Memory B cell (primary cell): ENCODE measurements at places on chromosomes 2 and 18.

GRCh38 chr2:217001740-217002139 lies 141.9 kb upstream of the TNP1 start:
- H3K4me3 ChIP-seq, result no peak overlapping the region
- H3K27me3 ChIP-seq, result peaks cover 5% of the 10 kb centered on the region
- H3K36me3 ChIP-seq, result no peaks in the 10 kb centered on the region
- H3K4me1 ChIP-seq, result no peaks in the 10 kb centered on the region
- H3K27ac ChIP-seq, result no peak overlapping the region

DNA sequence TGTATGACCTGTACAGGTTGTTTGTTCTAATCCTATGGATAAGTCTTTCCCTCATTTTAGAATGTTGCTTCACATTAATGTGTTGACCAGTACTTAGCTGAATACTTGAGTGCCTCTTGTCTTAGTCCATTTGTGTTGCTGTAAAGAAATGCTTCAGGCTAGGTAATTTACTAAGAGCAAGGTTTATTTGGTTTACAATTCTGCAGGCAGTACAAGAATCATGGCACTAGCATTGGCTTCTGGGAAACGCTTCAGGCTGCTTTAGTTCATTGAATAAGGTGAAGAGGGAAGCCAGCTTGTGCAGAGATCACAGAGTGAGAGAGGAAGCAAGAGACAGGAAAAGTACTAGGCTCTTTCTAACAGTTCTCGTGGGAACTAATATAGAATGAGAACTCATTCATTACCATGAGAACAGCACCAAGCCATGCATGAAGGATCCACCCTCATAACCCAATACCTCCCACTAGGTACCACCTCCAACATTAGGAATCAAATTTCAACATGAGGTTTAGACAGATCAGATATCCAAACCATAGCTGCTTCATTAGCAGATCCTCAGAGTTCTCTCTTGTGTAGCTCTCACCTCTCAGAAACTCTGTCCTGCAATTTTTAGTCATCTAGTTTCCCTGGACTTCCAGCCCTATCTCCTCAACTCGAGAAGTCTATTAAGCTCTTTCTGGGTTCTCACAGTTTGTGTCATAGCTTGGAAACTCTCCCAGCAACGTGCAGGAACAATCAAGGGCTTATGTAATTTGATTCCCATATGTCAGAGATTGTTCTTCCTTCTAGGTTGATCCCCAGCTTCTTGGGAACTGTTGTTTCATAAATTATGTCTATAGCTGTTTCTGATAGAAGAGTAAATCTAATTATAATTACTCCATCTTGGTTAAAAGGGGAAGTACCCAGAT lies 2082.3 kb upstream of the CELF4 start:
- DNase-seq, result no peak
- no peaks in the 10 kb centered on the region for H3K4me1 ChIP-seq
- H3K27me3 ChIP-seq, result no peaks in the 10 kb centered on the region
- no peak overlapping the region for H3K4me3 ChIP-seq
- no peak overlapping the region for H3K27ac ChIP-seq

DNA sequence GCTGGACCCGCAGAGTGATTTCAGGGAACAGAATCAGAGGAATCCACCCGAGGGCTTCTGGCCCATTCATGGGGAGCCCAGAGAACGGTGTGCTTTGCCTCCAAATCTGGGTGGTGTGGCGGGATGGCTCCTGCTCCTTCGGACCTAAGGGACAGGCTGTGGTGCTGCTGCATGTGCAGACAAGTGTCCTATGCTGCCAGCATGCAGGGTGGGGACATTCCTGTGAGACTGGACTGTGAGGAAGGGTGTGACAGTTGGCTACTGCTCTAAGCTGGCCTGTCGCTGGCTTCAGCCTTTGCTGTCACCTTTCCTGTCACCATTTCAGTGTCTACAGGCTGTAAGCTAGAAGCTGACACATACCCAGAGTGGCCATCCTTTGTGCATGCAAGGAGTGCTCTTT lies 2.9 kb upstream of the SLC4A3 start:
- H3K4me3 ChIP-seq, result no peak overlapping the region
- no peak for DNase-seq
- no peaks in the 10 kb centered on the region for H3K36me3 ChIP-seq
- H3K27ac ChIP-seq, result no peak overlapping the region

GRCh38 chr2:17594533-17595401 lies 54.3 kb downstream of the VSNL1 start:
- H3K27me3 ChIP-seq, result peaks cover 6% of the 10 kb centered on the region
- H3K27ac ChIP-seq, result no peak overlapping the region
- no peaks in the 10 kb centered on the region for H3K4me1 ChIP-seq
- DNase-seq, result no peak

- no peak overlapping the region for H3K4me3 ChIP-seq
- no peaks in the 10 kb centered on the region for H3K27me3 ChIP-seq
- peaks cover 23% of the 10 kb centered on the region for H3K4me1 ChIP-seq
These were observed 49.1 kb downstream of the NHEJ1 start for GRCh38 chr2:219111375-219112061.

DNA sequence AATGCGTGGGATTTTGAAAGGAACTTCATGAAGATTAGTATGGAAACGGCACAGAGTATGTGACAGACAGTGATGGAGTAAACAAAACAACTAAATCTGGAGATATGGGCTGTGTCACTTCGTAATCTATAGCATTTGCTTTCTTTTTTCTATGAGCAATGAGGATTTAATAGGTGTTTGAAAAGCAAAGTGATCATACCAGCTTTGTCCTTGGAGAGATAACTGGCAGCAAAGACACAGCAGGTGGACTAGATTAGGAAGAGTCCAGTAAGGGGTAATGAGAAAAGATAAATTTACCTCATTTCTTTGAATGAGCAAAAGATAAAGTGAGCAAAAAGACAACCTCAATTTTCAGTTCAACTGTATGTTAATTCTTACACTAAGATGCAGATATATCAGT lies 199.0 kb downstream of the LRP1B start:
- no peaks in the 10 kb centered on the region for H3K27me3 ChIP-seq
- H3K36me3 ChIP-seq, result no peaks in the 10 kb centered on the region
- no peak overlapping the region for H3K4me3 ChIP-seq
- no peak overlapping the region for H3K27ac ChIP-seq
- DNase-seq, result no peak
- no peaks in the 10 kb centered on the region for H3K4me1 ChIP-seq

- peaks cover 5% of the 10 kb centered on the region for H3K4me1 ChIP-seq
- no peaks in the 10 kb centered on the region for H3K36me3 ChIP-seq
- H3K27ac ChIP-seq, result no peak overlapping the region
- no peak overlapping the region for H3K4me3 ChIP-seq
- peaks cover 3% of the 10 kb centered on the region for H3K27me3 ChIP-seq
These were observed 786.4 kb downstream of the RNF144A start for GRCh38 chr2:7703543-7704144.
